ENCODE measurements at places on chromosomes 12 and 14.
A peak's percentile ranks its signal among the peaks of the same experiment; 100 is the strongest.

- peak; percentile 72 for DNase-seq
Measured at GRCh38 chr14:21525962-21526671, at the start of gene SALL2. Gene SALL2, minus strand, starts transcription at chr14:21526346. Its CDS starts 219 bp downstream, at chr14:21526127.

- DNase-seq, result no peak
Measured at GRCh38 chr12:121145221-121145620, 12.5 kb downstream of the P2RX7 start.

GRCh38 chr14:68020493-68020892 lies 200.9 kb downstream of the RAD51B start:
- no peak for DNase-seq

DNA sequence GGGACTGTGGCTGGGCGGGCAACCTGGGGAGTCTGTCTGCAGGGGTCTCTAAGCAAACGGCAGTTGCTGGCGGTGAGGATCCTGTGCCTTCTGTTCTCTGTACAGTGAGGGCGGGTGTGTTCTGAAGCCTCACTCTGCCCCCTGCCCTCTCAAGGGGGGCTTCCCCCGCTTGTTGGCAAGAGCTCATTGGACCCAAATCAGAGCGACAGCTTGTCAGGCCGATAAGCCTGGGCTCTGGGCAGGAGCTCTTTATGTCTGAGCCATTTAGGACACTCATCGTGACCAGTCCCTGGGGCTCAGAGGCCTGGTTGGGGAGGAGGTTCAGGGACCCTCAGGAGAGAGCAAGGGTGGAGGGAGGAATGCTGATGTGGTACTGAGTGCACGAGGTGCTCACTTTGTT lies 136.0 kb downstream of the TSPAN9 start:
- DNase-seq, result no peak

- DNase-seq, result no peak
Measured at GRCh38 chr14:82362452-82362851, 828.8 kb upstream of the SEL1L start.

GRCh38 chr12:95325501-95325900 lies 107.9 kb downstream of the VEZT start:
- no peak for DNase-seq

- DNase-seq, result no peak
Measured at GRCh38 chr14:71328183-71328582, 420.9 kb downstream of the PCNX1 start.

DNA sequence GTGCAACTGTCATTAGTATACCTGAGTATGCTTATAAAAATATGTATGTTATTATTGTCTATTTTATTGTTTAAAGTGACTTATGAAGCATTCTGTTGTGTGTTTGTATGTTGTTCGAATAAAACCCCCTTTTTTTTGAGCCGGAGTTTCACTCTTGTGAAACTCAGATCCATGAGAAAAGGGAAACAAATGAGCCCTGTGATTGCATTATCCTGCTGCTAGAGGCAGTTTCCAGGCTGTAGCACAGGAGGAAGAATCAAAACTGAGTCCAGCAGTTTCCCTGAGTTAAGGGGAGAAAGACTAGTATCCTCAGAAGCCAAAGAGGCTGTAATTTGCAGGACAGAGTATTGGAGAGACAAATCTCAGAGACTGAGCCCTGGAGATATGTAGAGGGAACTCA lies 12.5 kb downstream of the SGPP1 start:
- DNase-seq, result no peak

DNA sequence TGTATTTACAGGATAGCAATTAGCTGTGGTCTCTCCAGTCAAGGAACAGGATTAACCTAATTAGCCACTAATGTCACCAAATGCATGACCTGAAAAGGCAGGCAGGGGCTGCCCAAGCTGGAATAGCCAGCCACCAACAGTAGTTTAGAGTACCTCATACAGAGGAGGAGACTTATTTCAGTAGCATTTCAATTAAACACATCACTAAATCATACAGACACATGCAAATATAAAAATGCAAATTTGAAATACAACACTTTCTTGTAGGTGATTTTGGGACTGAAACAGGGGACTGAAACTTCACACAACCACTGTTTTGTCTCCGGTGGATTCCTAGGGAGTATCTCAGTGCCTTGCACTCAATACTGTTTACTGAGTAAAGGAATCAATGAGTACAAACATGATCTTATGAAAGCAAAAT lies 636 bp upstream of the IFNG-AS1 start:
- no peak for DNase-seq

DNA sequence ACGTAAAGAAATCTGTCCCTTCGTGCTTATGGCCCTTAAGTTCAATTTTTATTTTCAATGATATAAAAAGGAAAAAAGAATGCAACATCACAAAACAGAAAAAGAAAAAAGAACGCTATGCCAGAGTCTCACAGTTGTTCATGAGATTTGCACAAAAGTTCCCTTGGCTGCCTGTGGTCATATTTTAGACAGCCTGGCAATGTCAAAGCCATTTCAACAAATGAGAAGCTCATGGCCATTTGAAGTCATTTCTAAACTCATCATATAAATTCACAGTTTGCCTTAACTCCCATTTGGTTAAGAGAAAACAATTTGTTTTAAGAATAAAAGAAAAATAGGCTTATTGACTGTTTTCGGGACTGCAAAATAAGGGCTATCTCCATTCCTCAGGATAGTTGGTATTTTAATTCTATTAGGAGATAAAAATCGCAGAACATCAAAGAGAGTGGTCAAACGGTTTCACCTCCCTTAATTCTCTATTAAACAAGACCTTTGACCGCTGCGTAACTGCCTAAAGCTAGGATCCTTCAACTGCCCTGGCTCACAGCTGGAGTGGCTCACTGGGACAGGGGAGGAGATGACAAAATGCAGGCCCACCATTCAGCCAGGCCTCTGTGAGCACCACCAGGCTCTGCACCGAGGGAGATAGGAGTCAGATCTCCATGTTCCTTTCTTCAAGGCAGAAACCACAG lies 119.2 kb upstream of the DAAM1 start:
- no peak for DNase-seq

DNA sequence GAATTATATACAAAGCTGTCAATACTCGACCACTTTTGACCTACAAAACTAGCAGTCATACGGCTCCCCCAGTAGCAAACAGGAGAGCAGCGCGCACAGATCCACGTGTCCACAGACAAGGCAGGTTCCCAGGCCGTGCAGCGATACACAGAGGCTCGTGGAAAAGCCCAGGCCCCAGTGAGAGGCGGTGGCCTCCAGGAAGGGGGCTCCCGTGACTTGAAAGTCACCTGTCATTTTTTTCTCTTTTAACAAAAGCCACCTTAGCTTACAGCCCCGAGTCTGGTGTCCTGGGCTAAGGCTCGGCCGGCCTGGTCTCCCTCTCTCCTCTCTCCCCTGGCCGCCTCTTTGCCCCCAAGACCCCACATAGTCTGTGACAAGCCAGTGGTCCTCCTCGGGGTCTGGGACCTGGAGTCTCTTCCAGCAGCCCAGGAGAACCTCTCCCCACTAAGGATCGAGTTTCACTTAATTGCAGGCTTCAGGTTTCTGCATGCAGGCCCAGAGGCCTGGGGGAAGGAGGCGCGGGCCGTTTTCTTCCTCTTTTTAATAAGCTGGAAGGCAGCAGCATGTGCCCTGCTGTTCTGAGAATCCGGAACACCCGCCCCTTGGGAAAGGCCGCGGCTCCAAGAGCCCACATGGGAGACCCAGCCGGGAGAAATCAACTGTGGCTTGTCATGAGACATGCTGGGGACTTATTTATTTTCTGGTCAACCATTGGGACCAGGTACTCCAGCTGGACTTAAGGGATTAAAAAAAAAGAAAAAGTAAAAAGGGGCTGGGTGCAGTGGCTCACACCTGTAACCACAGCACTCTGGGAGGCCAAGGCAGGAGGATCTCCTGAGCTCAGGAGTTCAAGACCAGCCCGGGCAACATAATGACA lies 15.9 kb downstream of the NCOR2 start:
- no peak for DNase-seq

- no peak for DNase-seq
Measured at GRCh38 chr12:108425238-108425795, 86.2 kb upstream of the CMKLR1 start.

DNA sequence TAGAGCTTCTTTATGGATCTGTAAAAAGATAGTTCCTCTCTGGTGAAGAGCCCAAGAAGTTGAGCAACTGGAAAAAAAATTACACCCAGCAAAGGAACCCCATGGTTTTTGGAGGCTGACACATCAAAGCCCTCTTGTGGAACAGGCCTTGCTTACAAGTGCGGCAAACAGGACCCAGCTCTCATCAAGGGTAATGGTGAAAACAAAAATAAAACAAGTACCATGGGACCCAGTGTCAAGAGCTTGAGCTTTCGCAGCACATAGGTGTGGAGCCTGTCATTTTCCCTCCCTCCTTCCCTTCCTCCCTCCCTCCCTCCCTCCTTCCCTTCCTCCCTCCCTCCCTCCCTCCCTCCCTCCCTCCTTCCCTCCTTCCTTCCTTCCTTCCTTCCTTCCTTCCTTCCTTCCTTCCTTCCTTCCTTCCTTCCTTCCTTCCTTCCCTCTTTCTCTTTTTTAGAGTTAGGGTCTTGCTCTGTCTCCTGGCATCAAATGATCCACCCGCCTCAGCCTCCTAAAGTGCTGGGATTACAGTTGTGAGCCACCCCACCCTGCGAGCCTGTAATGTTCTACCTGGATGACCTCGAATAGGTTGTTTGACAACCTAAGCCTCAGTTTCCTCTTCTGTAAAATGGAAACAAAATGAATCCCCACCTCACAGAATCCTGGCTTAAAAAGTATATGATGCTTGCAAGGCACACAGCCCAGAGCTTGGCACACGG lies 114.3 kb upstream of the RPH3A start:
- no peak for DNase-seq

GRCh38 chr14:74804219-74804825 lies 41.2 kb downstream of the YLPM1 start:
- DNase-seq, result peak; percentile 31

DNA sequence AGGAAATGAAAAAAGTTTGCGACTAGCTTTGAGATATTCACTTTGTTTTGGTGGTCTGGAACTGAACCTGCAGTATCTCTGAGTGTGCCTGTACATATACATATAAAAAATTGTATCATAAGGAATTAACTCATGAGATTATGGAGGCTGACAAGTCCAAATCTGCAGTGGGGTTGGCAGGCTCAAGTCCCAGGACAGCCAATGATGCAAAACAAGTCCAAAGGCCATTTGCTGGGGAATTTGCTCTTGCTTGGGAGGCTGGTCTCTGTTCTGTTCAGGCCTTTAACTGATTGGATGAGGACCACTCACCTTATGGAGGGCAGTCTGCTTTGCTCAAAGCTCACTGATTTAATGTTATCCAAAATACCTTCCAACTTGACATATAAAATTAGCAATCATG lies 66.8 kb downstream of the FGD4 start:
- no peak for DNase-seq

- DNase-seq, result no peak
Measured at GRCh38 chr12:112179916-112180315, 54.6 kb downstream of the TRAFD1 start.

All from hematopoietic multipotent progenitor cell (in vitro differentiated cells).